ENCODE measurements at places on chromosomes 2 and 18. TPM values are rescaled to one million over a fixed set of nuclear protein-coding genes. Genes with fewer than 3 reads are reported as not detected.

DNA sequence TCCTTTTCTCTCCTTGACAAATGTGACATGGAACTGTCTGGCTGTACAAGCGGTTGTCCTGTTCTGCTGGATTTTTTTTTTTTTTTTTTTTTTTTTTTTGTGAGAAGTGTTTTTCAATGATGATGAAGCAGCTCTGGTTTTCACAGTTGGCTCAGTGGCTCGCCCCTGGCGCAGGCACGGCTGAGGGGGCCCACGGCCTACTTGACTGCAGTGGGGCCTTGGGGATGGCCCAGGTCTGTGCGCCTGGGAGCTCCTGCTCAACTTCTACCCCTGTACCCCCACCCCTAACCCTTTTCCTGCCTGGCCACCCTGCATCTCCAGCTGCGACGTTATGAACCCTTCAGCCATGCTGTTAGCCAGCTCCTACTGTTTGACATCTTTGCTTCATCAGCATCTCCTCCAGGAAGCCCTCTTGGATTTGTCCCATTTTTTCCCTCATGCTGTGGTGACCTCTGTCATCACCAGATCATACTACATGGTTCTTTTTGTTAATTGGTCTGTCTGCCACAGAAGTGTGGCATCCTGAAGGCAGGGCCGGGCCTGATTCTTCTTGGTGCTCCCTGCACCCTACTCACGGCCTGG lies 167.9 kb downstream of the INHBB start:
- no peak for DNase-seq

DNA sequence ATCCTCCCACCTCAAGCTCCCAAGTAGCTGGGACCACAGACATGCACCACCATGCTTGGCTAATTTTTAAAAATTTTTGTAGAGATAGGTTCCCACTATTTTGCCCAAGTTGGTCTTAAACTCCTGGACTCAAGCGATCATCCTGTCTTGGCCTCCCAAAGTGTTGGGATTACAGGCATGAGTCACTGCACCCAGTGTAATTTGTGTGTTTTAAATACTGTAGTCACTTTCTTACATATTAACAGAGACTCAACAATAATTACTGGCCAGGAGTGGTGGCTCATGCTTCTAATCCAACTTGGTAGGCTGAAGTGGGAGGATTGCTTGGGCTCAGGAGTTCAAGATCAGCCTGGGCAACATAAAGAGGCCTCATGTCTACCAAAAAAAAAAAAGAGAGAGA lies 293.0 kb downstream of the RDH14 start:
- DNase-seq: no peak

DNA sequence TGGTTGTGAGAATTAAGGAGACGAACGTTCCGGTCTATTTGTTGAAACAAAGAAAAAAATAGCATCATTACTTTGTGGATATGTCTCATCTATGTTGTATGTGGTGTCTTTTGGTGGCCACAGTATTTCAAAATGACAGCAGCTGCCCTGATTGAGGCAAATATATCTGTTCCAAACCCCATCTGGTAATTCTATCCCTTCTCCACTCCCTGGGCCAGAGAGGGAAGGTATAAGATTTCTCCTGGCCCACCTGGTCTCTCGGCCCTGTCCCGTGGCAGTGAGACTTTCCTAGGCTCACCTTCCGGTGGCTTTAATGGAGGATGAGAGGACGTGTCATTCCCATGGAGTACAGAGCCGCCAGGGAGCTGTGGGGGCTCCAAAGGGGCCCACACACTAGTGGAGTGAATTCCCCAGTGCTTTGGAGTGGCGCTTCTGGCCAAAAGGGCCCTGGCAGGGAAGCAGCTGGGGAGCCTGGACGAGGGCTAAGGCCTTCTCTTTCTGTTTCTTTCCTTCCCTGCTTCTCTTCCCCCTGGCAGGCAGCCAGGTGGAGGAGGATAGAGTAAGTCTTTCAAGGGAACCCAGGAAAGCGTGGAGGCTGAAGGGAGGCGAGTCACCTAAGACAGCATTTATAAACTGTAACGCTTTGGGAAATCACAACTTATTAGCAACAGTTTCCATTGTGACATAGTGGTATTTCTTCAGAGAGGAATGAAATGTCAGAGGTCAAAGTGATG lies 5.6 kb downstream of the FOSL2 start:
- no peak for DNase-seq

The CRYGD gene
- not detected for total RNA-seq

- no peak for DNase-seq
Observed at GRCh38 chr2:63596401-63596883, 7.7 kb downstream of the MDH1 start.
